ENCODE measurements at places on chromosomes 3 and 15.

DNA sequence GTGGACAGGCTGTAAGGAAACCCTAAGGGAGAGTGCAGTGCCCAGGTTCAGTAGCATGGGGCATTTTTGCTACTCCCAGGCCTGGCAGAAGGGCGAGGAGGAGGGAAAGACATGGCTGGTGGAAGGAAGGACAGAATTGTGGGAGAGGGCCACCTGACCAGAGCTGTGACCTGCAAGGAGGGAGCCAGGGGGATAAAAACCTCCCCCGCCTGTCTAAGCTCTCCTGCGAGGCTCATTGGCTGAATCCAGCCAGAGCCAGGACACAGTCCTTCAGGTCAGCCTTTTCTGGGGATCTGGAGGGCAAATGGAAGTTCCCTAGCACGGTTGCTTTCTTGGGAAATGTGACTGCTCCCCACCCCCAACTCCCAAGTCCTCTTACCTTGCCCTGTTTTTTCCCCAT lies 13.3 kb upstream of the ANKDD1A start:
- no peak for DNase-seq

DNA sequence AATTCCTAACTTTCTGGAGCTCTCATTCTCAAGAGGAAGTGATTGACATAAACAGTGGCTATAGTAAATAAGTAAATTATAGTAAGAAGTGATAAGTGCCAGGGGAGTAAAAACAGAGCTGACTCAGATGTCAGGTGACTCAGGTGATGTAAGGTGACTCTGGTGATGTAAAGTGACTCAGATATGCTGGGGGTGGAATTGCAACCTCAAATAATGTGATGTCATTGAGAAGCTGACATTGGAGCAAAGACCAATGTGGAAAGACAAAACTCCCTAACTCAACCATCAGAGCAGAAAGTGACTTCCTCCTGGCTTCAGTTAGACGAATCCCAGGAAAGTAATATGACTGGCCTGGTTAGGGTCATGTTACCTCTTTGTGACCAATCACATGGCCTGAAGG lies 144.2 kb upstream of the SNTN start:
- DNase-seq, result no peak

- no peak for DNase-seq
Observed at GRCh38 chr15:29866337-29866736, 44.1 kb upstream of the TJP1 start.

DNA sequence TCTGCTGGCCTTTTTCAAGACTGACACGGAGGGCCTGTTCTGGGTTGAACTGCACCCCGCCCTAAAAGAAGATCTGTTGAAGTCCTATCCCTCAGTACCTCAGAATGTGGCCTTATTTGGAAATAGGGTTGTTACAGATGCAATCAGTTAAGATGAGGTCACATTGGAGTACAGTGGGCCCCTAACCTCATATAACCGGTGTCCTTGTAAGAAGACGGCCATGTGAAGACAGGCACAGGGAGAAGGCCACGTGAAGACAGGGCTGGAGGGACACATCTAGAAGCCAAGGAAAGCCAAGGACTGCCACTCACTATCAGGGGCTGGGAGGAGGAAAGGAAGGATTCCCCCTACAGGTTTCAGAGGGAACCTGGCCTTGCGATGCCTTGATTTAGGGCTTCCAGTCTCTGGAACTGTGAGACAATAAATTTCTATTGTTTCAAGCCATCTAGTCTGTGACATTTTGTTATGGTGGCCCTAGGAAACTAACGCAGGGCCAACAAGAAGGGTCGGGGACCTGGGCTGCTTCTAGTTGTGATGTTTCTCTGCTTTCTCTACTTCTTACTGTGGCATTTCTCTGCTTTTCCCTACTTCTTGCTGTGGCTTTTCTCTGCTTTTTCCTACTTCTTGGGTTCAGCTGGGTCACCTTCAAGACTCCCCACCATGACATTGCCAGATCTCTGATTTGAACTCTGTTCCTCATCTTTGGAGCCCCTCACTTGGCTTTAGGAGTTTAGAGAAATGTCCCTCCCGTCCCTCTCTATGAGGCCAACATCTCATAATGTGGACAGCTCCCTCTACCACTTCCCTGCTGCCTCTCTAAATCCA lies 4.8 kb upstream of the CCDC174 start:
- DNase-seq, result no peak

- DNase-seq, result no peak
Observed at GRCh38 chr15:46921891-46922290, 795.4 kb upstream of the SEMA6D start.

GRCh38 chr3:55639896-55640765 lies 153.0 kb upstream of the WNT5A start:
- DNase-seq, result no peak

DNA sequence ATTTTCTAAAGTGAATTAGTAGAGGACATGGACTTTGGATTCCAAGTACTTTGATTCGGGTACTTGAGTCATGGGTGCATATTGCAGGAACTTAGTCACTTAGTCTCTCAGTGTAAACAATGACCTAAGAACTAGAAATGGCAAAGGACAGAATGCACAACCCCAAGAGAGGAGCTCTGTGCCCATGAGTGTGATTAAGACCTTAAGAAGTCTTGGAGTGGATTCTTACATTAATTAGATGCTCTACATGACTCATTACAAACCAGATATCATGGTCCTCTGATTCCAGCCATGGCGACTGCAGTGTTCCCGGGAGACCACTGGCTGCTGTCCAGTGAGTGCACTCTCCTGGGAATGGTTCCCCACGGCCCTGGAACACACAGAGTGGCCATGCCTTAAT lies 251.5 kb downstream of the GABRG3 start:
- DNase-seq, result peak; percentile 54
